Brain pericyte (primary cell): ENCODE measurements at places on chromosomes 3 and 15.

DNA sequence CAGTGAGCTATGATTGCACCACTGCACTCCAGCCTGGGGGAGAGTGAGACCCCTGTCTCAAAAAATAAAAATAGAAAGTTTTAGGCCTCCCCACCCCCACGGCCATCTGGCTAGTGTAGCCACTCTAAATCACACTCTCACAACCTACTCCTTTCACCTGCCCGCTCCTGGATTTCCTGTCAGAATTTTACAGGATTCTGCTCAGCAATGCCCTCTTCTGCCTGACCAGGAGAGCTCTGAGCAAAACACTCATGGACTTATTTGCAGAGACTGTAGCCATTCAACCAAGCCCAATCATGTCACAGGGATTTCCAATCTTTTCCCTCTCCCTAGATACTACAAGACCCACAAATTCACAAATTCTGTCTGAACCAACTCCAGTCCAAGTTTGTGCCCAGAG, 242.6 kb upstream of the TPRG1 start:
- no peak for DNase-seq

- DNase-seq = peak; percentile 39
These were observed at the start of gene SLC12A6 for GRCh38 chr15:34337557-34338306. SLC12A6 (minus strand) TSS chr15:34337781; CDS start chr15:34336680, 1,101 bp downstream.

DNA sequence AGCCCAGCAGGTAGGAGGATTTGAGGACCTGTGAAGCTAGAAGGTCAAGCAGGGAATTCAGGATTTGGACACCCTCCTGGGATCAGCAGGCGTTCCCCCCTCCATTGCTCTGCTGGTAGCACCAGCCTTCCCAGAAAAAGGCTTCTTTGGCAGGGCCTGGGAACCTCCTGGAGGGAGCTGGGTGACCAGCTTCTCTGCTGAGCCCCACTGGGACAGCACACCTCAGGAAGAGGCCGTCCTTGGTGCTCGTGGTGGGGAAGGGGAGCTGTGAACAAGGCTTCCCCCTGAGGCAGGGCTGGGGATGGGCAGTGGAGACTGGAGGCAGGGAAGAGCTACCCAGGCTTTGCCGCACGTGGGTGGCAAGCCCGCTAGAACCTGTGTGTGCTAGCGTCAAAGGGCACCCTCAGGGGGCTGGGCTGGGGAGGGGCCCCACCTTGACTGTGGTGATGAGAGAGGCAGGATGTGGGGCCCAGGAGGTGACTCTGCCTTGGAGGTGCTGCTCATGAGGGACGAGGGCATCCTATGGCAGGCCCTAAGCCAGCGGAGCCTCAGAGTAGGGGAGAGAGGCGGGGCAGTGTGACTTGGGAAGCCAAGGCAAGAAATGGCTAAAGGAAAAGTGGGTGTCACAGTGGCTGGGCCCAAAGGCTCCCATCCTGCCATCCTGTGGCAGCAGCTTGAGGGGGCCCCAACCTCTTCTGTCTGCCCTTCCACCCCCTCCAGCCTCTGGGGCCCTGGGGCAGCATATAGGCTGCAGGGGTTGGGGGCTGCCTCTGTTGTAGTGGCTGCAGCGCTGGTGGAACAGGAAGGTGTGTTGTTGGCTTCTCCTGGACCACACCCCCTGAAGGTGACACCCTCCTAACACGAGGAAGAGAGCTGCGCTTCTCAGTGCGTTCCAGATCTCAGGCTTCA, 20.7 kb downstream of the KLF13 start:
- DNase-seq = no peak

DNA sequence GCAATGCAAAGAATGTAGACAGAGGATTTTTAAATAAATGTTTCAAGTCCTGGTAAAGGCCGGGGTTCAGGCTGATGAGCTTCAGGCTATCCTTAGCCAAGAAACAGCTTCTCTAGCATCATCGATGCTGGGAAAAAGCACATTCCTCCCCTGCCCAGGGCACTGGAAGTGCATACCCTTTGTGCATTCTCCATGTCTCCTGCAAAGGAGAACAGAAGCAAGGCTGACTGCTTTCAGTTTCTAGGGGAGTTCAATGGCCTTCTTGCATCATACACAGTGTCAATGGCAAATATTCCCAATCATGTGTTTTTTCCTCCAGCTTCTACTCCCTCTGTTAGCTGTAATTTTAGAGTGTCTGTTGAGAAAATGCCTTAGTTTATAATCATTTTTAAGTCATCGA, 59.9 kb downstream of the GPR176 start:
- DNase-seq = no peak

- no peak for DNase-seq
These were observed 70.0 kb upstream of the LRRN1 start for GRCh38 chr3:3729261-3729660.

DNA sequence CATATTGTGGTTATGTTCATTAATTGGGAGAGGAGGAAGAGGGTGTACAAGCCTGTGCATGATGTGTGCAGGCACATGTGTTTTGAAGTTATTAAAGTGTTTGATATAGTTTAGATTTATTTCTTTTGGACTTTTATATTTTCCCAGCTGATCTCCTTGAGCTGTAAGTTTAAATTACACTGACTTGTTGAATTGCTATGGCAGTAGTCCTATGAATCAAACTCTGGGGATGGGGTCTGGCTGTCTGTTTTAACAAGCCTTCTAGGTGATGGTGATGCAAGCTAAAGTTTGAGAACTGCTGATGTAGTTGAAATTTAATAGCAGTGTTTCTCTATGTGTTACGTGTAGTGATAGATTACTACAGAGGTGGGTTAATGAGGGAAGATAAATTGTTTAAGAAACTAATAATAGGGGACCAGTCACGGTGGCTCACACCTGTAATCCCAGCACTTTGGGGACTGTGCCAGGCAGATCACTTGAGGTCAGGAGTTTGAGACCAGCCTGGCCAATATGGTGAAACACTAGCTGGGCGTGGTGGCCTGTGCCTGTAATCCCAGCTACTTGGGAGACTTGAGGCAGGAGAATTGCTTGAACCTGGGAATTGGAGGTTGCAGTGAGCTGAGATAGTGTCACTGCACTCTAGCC, 7.0 kb downstream of the ARIH1 start:
- DNase-seq = no peak

GRCh38 chr3:10376353-10376752, 55.4 kb upstream of the SEC13 start:
- DNase-seq = no peak

GRCh38 chr3:170222647-170223541, 670 bp downstream of the PRKCI start:
- DNase-seq = no peak
